ENCODE measurements at places on chromosomes 6 and 20.

DNA sequence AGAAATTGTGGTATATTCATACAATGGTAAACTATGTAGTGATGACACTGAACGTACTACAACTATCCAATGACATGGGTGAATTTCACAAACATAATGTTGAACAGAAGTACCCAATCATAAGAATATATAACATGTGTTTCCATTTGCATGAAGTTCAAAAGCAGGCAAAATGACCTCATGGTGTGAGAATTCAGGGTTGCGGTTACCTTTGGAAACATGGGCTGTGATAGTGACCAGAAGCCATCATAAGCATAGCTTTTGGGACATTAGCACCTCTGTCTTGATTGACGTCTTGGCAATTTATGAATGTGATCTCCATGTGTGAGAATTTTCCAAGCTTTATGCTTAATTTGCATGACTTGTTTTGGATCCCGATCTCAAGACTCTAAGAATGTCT is 500.1 kb upstream of the JAG1 start:
- DNase-seq, result no peak

GRCh38 chr6:56101141-56101553 is 146.2 kb downstream of the COL21A1 start:
- no peak for DNase-seq

GRCh38 chr20:61185841-61186601 is 66.0 kb upstream of the CDH4 start:
- DNase-seq, result no peak

DNA sequence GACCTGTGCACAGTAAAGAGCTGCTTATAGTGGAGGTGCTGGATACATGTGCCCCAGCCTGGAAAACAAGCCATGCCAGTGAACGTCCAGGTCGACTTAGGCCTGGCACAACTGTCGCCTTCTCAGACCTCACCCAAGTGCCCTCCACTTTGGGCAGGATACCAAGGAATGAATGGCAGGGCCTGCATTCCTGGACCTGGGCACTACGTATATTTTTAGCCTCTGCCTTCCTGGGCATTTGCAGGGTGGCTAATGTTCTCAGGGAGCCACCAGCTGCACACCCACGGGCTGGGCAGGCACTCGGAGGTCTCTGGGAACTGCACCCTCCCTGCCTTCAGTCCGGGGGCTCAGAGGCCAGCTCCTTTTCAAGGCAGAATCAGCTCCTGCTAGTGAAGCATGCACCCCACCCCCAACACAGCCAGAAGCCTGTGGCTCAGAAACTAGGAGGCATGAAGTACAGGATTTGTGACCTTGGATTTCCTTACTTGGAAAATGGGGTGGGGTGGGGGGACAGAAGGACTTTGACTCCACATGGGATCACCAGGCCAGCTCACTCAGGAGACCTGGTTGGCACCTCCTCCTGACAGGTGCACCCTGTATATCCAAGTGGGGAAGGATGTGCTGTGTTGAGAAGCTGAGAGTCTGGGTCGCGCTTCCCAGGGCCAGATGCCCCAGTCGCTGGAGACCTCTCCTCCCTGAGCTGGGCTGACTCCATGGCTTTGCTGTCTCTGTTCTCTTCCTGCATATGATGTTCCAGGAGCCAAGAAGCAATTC is 2.5 kb upstream of the LSM14B start:
- no peak for DNase-seq

DNA sequence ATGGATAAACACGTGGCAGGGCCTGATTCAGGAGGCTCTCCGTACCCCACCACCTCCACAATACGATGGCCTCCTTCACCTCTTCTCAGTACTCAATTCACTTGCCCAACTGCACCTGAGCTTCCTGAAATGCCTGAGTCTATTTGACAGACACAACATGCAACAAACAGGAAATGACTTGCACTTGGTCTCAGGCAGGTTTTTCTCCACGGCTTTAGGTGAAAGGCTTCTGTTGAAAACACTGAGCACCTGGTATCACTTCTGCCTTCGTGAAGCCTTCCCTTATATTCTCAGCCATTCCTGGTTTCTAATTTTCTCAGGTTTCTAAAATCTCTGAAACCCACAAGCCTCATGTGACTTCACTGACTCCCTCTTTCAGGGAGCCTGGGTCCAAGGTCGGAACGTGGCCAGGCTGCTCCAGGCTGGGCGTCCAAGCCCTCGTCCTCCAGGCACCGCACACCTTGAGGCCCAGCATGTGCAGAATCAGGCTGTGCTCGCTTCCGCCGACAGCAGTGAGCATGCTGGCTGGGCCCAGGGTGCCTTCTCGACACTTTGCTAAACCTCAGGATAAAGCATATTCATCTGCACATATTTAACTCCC is 34.7 kb downstream of the TAF4 start:
- DNase-seq, result no peak

- DNase-seq, result no peak
These were observed 22.7 kb downstream of the MCM8 start for GRCh38 chr20:5973172-5973571.

GRCh38 chr6:37473364-37474095 is 26.2 kb downstream of the CCDC167 start:
- DNase-seq, result no peak

- DNase-seq, result no peak
These were observed 1177.9 kb downstream of the GRIK2 start for GRCh38 chr6:102571236-102571908.

DNA sequence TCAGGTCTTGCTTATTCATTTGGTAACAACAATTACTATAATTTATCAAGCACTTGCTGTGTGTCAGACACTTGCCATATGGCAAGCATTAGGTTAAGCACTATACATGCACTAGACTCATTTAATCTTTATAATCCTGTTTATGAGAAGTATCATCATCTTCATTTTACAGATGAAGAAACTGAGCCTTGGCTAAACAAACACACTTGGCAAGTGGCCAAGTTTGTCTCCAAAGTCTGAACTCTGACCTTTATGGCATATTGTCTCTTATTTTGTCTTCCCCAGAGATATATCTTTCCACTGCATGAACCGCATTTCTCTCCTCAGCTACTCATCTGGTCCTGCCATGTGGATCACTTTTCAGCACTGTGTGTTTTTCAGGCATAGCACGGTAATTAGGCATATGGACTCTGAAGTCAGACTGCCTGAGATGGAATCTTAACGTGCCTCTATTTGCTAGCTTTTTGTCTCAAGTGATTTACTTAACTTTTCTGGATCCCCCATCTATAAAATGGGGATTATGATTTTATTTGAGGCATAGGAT is 4.7 kb downstream of the ADGRF5 start:
- DNase-seq, result no peak

DNA sequence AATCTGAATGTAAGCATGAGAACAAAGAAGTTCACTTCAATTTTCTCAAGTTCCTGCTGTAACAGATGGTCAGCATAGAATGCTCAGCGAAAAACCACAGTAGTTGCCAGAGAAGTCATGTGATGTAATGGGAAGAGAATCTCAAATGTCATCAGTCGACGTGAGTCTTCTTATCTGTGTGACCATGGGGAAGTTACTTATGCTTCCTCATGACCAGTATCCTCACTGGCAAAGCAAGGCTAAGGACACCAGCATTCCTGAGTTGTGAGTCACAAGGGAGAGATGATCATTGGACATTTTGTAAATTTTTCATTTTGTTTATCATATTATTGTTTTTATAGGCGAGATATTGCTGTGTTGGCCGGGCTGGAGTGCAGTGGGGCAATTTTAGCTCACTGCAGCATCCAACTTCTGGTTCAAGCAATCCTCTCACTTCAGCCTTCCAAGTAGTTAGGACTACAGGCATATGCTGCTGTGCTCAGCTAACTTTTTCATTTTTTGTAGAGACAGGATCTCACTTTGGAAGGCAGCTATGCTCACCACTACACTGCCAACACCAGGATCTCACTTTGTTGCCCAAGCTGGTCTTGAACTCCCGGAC is 21.9 kb downstream of the SGK1 start:
- no peak for DNase-seq

DNA sequence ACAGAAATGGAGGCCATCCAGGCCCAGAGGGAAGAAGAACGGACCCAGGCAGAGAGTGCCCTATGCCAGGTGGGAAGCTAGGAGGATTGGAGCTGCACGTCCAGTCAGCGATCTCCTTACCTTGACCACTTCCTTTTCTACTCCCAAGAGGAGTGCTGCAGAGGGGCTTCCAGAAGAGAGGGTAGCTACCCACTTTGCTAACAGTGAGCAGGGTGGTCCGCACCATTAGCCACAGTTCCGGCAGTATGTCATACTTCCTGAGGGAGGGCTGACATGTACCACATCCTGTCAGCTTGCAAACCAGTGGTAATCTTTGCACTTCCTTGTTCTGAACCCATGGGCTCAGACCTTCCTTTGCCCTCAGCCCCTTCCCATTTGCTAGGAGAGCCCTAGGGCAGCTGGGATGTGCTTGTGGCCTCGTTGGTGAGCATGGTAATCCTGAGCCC is 35.4 kb downstream of the CEP250 start:
- DNase-seq, result peak; percentile 15

DNA sequence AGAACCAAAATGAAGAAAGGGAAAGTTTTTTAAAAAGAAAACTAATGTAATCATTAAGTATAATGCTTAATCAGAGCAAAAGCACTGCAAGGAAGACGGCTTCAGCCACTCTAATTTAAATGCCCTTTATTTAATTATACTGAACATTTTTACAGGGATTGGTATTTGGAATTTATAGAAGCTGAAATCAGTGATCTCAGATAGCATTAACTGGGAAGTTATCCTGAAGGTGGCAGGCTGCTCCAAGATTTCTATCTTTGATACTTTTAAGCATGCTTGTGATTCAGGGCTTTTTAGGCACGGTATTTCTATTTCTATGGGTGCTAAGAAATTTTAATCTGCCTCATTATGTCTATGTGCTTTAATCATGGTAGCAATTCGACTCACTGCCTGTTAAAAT is 1.3 kb upstream of the NDUFAF4 start:
- DNase-seq, result no peak

DNA sequence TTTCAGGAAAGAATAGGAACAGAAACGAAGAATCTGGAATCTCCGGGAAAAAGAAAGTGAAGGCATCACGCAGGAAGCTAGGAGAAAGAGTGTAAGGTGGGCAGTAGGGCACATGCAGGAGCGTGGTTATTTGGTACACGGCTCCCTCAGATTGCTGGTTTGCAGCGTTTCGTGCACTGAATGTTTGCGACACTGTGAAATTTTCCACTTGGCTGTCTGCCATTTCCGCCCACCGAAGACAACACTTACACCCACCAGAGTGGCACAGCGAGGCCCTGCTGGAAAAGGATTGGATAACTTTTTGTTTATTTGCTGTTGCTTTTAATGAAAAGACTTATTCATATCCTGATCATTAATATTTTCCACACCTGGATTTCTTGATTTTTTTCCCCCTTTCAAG is 248.3 kb downstream of the GMPR start:
- peak; percentile 33 for DNase-seq

DNA sequence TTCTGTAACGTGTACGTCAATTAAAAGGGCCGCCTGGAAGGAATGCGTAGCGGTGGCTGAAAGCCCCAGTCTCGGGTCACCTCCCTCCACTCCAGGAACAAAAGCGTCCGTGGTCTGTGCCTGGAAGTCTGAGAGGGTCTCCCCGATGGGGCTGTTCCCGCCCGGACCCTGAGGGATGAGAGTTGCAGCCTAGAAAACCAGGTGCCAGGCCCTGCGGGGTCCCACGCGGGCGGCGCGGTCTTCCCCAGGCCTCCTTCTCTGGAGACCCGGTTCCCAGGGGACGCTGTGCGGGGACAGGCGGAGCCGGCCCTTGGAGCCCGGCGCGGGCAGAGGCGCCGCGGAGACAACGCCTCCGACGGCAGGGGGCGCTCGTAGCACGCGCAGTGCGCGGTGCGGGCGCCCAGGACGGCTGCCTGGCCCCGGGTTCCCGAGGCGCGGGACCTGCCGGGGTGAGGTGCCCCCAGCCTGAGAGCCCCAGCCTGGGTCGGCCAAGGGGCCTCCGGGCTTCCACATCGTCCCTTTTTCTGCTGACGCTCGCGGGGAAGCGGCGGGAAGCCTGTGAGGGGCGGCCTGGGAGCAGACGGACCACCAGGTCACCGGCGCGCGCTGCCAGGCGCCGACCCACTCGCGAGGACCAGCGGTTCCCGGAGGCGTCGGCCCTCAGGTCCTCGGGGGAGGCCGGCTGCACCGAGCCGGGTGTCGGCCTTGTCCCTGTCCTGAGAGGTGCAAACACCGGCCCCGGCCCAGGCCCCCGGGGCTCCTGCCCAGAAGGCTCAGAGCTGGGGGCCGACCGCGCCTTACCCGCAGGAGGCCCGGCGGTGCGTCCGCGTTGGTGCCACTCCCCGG is 5.3 kb upstream of the FOXC1 start:
- peak; percentile 73 for DNase-seq

GRCh38 chr20:18783385-18783959 is 30.1 kb upstream of the SCP2D1 start:
- no peak for DNase-seq

- DNase-seq, result no peak
These were observed 24.6 kb downstream of the DAAM2 start for GRCh38 chr6:39816747-39817146.

DNA sequence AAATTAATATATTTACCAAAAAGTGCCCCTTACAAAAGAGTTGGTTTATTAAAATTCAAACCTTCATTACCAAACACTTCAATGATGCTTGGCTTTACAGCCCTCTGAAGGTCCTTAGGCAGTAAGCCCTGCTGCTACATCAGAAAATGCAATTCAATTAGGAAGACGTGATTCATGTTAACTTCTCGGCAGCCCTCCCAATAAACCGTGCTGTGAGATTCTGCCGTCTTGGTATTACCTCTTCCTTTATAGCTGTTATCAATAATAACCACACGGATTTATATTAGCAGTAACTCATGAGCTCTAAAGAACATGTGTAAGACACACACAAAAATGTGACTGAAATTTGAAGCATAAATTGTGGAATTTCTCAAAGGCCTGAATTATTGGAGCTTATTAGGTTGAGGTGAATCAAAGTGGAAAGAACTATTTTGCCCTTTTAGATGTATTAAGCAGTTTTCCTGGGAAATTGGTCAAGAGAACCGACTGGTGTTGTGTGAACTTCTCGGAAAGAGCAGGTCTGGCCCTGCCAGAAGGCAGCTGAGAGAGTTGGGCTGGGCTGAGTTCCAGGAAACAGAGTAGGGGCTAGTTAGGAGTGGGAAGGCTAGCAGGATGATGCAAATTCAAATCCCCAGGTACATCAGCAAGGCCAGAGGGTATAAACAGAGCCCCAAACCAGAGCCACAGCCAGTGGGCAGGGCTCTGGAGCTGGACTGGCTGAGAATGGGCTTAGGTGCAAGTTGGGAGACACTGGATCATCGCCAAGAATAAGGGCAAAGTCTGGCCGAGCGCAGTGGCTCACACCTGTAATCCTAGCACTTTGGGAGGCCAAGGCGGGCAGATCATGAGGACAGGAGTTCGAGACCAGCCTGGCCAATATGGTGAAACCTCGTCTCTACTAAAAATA is 33.1 kb downstream of the FGD2 start:
- DNase-seq, result no peak

- DNase-seq, result no peak
These were observed 429.6 kb upstream of the JARID2 start for GRCh38 chr6:14816116-14816859.

DNA sequence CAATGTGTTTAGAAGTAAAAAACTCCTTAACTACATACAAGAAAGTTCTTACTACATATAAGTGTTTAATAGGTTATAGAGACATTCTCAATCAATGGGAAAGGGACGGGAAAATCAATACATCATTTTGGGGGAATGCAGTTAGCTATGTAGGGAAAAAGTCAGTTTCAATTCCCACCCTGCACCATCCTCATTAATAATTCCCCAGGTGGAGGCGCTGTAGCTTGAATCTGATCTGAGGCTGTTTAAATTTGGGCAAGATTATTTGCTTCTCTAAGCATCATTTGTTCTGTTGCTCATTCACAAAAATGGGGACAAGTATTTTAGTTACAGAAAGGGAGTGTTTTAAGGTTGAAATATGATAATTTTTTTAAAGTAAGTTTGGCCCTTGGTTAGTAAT is 19.1 kb downstream of the OLIG3 start:
- no peak for DNase-seq

- no peak for DNase-seq
These were observed 99.0 kb downstream of the TMEM242 start for GRCh38 chr6:157224178-157224950.

All from stimulated activated CD4-positive, alpha-beta T cell treated with anti-CD3 and anti-CD28 coated beads, Interleukin-1b, Interleukin-23, amount 100 ng/mL, for 24 hours (primary cell).